NT2/D1 (cell line): ENCODE measurements at places on chromosomes 2 and 18.

DNA sequence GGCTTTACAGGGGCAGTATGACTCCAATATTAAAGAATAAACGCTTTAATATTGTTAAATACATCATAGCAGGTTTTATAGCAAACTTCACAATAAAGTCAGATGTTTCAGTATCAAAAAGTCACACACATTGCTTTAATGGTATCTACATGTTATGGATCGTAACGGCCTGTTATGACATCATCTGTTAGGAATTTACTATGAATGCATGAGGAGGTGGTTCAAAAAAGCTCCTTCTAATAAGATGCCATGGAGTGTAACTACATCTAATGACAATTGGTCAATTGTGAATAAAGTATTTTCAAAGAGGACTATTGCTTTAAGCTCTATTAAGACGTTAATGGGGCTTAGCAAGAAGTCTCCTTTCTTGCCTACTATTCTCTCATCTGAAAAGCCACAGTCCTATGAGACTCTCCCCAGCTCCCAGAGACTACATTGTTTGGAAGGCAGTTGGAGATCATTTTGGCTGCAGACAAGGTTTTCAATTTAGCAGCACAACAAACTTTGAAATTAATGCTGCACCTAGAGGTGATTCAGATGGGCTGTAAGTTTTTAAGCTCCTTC, 300.7 kb upstream of the MEIS1 start:
- peak; percentile 27 for DNase-seq

DNA sequence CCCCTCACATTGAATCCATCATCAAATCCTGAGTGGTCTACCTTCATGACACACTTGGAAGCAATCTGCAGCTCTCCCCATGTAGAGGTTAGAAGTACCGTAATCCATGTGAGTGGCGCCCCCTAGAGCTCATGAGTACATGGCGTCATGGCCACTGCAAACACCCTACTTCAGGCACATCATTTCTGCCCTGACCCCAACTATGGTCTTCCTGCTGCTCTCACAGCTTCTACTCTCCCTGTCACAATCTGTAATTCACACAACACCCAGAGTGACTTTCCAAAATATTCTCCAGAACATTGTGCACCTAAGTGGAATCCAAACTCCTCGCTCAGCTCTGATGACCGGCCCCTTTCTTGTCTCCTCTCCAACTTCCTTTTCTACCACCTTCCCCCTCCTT, 141.9 kb downstream of the ANKRD44 start:
- peak; percentile 71 for DNase-seq

DNA sequence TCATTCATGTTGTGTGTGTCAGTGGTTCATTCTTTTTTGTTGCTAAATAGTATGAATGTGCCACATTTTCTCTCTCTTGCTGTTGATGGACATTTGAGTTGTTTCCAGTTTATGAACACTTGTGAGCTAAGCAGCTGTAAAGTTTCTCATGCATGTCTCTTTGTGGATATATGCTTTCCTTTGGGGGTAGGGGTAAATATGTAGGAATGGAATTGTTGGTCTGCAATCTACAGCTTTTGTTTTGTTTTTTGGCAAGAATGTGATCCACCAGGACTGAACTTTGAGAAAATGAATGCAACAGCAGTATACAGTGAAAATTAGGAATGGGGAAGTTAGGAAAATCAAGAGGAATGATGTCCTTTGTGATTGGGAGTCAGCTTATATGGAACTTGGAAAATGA, 226.3 kb downstream of the CDCA7 start:
- DNase-seq: no peak

DNA sequence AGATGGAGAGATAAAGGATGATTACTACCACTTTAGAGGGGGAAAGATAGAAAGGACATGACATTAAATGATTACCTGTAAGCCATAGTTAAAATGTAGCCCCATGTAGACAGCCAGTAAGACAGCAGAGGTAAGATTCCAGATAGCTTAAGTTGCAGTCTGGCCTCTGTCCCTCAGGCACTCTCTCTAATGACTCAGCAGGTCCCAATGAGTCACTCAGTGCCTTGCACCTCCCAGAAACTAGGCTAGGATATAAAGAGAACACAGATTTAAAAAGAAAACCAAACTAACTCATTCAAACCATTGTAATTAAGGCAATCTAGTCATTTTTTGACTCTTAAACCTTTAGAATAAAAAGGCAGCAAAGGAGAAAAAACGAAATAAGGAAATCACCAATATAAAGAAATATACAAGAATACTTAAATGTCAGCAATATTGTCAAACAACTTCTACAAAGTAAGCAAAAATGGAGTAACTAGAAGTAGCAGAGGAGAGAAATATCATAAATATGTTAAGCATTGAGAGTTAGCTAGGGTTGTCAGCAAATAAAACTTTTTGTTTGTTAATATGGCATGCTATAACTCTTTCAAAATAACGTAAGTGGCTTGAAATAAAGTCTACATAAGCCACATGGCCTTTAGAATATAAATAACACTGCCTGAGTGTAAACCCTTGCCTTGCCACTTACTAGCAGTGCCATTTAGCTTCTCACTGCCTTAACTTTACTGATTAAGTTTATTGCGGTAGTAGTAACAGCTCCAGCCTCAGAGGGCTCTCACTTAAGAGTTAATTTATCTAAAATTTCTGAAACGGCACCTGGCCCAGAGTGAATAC, 48.5 kb downstream of the SOCS6 start:
- peak; percentile 49 for DNase-seq

- DNase-seq: no peak
These were observed 11.7 kb upstream of the ANKRD53 start for GRCh38 chr2:70966681-70967080.

DNA sequence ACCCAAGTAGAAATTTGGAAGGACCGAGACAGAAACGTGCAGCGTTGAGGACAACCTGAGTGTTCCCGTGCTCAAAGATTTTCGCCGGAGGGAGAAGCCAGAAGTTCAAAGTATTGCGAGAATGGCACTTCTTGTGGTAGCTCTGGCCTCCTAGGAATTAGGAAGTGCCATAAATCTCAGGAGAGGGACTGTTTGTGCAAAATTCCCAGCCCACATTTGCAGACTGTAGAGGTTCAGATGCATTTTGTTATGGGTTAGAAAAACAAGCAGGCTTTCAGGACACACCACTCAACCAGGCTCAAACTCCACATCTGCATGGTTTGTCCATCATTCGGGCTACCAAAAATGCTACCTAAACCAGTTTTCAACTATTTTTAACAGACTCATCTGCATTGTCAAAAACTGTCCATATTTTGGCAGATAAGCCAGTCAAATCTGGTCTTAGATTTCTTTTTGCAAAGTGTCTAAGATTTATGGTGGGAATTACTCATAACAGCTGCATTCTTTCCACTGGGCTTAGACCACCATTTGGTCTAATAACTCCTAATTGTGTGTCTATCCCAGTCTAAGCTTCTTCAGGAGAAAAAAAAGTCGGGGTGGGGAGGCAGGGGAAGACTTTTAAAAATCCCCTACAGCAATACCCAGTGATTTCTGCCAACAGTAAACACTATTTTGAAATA, 422.9 kb downstream of the ARHGAP15 start:
- no peak for DNase-seq

DNA sequence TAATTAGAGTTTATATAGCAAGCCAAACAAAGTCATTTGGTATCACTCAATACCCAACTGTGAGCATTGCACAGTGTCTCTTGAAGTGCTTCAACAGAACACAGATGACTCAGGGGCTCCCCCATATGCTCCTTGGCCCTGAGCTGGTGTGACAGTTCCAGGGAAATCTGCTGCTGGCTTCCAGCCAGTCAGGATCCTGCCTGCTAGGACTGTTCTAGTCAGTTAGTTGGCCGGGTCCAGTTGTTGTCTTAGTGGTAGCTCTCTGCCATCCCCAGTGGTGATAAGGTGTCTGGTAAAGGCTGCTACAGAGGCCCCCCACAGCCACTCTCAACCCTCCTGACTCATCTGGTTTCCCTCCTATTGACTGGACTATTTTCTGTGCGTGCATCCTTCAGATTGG, 100.3 kb downstream of the IRS1 start:
- no peak for DNase-seq

DNA sequence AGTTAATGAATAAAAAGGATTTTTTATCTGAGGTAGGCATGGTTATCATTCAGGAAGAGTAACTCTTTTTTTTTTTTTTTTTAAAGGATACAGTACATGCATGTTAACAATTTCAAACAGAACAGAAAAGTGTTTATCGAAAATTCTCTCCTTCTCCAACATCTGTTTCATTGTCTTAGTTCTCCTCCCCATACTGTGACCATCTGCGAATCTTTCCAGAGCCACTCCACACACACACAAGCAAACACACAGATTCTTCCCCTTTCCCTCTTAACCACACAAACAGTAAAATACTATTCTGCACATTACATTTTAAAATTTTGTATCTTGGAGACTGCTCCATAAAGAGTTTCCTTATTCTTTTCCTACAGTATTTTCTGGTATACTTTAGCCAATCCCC, 38.0 kb downstream of the NPC1 start:
- DNase-seq: no peak

DNA sequence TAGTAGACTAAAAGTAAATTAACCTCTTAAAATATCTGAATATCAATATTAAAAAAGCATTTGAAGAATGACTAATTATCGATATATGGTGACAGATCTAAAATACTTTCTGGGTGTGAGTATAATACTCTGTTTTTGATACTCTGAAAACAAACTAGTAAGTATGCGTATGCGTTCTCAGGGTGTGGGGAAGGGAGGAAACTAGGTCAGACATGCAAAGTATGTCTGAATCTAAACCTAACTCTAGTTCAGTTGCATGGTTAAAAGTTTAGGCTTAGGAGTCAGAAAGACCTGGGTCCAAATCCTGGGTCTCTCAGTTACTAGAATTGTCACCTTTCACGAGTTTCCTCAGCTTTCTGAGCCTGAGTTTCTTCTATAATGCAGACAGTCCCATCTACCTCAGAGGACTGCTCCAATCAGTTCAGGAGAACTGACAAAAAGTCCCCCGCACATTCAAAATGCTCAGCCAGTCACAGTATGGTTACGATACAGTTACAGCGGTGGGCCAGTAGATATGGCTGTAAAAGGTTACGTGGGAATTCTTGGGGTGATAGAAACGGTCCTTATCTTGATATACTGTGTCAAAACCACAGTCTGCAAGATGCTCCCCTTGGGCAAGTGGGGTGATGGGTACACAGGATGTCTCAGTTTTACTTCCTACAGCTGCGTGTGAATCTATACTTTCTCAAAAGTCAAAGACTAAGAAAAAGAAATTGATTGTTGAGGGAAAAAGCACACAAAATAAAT, 29.2 kb downstream of the UNC50 start:
- DNase-seq: no peak

DNA sequence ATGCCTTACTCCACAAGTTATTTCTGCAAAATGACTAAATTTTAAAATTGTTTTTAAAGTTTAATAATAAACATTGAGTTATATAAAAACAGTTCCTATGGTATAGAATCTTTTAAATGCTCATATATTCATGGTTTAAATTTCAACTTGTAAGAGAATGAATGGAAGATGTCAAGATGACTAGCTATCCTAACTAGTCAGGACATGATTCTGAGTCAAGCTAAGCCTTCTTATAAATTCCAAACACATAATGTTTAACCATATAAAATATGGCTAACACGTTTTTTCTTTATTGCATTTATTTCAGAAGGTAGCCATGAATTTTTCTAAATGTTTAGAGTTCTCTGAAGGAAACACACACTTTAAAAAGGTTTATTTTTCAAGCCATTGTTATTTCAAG, 320.4 kb downstream of the CBLN2 start:
- DNase-seq: no peak

DNA sequence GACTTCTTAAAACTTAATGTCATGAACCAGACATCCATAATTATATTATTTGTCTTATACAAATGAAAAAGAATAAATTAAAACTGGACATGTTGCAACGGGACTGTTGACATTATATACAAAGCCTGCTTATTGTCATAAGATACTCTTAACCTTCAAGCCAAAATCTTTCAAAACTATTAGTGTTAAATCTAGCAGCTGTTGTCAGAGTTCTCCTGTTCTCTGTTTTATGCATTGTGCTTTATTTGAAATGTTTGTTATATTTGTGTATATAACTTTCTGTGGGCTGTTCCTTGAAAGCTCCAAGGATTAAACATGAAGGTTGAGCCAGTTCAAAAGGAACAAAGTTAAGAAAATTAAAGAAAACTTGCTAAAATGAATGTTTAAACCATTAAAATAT, 335.5 kb upstream of the NT5C1B start:
- DNase-seq: no peak

DNA sequence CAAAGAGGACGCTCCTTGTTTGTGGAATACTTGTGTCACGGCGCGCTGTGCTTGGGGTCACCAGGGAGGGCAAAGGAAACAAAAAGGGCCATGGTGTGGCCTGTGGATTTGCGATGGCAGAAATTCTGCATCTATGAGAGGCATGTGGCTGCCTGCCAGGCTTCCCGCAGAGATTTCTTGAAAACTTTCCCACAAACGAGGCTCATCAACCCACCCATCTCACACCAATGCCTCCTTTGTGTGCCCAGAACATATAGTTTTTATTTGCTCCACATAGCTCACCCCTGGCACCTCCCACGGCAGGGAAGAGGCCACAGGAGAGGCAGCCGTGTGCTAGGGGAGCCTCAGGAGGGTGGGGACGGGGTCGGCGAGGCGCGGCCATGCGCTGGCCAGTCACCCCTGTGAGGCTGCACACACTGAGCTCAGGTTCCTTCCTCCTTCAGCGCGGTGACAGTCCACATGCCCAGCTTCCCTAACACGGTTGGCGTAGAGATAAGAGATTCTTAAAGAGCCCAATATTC, 100.3 kb downstream of the MBP start:
- no peak for DNase-seq

DNA sequence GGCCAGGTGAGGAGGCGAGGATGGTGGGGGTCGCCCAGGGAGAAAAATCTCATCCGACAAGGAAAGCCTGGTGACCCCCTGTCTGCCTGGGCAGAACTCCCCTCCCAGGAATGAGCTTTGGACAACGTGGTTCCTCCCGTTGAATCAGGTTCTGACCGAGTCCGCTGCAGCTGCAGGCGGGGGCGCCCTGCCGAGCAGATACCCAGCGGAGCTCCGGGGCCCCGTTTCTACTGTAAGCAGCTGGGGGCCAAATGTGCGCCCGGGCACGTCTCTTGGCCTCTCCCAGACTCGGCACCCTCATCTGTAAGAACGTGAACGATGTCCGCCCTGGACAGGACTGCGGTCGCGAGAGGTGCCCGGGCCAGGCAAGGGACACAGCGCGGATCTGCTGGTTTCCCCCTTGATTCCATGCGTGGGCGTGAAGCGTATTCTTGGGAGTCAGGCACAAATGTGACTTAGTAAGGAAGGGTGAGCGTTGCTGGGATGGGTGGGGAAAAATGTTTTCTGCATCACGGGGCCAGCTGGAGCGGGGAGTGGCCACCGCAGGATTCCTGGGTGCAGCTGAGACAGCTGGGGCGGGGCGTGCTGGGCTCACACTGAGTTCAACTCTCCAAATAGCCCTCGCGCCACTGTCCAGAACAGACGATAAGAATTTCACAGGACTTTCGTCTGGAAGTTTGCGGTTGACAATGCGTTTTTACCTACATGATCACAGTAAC, 20.2 kb upstream of the TUBB6 start:
- no peak for DNase-seq

- DNase-seq: no peak
These were observed 116.9 kb downstream of the ERBB4 start for GRCh38 chr2:212421556-212422334.

- DNase-seq: no peak
These were observed 26.9 kb upstream of the SLC66A3 start for GRCh38 chr2:11128243-11128951.
